ENCODE measurements at places on chromosomes 5 and 9.

GRCh38 chr5:43514471-43514815, 505 bp downstream of the C5orf34 start:
- no peak for DNase-seq

DNA sequence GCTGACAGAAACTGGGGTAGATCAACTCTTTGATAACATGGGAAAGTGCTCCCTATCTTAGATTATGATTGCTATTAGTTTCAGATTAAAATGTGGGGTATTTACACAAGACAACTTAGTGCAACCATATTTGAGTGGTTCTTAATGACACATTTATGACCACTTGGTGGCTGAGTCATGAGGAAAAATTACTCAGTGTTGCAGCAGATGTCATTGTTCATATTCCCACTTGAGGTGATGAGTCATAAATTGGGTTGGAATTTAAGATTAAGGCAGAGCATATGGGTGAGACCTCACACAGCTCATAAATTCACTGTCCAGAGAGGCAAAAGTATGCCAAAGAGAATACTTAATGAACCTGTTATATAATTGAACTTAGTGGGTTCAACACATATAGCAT, 408.3 kb downstream of the DMRT2 start:
- DNase-seq = no peak

- no peak for DNase-seq
Observed at GRCh38 chr9:96217754-96218693, 84.0 kb downstream of the HSD17B3 start.

DNA sequence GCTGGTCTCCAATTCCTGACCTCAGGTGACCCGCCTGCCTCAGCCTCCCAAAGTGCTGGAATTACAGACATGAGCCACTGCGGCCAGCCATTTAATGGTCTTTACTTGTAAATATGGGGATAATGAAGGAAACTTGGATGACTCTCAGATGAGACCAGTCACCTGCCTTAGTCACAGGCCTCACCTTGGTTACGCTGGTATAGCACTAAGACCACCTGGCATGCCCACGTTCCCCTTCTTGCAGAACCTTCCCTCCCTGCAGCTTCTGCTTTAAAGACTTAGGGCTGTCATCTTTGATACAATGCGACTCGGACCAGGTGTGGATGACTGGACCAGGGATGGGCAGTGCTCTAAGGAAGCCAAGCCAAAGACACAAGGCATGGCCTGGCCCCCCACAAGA, 629.9 kb downstream of the CCDC171 start:
- no peak for DNase-seq

GRCh38 chr5:160835818-160836528, 16.0 kb downstream of the ATP10B start:
- DNase-seq = no peak

DNA sequence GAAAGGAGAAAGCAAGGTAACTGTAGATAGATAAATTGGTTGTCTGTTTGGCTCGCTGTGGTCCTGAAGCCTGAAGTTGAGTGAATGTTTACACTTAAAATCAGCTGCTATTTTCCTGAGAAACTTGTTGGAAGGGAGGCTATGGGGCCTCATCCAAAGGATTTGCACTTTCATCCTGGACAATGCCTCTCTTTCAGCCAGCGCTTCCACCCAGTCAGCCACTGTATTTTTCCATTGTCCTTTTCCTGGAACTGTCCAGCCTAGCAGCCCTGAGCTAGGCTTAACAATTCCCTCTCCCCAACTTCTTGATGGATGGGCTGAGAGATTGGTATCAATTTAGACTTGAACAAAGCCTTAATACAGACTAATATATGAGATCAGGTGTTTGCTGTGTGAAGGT, 429.2 kb downstream of the DMAC1 start:
- no peak for DNase-seq

DNA sequence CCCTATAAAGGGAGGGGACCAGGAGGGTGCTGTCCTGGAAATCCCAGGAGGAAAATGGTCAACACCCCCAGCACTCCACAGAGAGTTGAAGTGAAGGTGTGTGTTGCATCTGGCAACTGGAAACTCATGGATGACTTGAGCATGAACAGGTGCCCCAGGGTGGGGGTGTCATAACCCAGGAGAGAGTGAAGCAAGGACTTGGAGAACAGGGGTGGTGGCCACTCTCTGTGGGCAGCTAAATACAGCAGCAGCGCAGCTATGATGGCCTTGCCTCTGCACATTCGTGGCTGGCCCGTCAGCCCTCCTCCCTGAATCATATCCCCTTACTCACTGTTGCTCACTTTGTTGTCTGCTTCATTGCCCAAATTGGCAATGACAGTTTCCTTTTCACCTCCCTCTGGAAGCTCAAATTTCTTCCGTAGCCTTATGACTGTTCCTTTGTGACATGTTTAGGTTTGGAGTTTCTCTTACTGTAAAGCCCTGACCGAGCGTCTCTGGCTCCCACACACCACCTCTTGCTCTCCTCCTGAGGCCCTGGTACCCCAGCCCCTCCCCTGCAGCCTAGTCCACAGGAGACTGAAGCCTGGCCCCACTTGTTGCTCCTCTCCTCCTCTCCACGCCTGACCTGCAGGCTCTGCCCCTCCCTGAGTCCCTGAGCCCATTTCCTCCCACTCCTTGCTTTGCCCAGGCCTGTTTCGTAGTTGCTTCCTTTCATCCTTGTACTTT, 185.8 kb downstream of the CD180 start:
- DNase-seq = no peak

DNA sequence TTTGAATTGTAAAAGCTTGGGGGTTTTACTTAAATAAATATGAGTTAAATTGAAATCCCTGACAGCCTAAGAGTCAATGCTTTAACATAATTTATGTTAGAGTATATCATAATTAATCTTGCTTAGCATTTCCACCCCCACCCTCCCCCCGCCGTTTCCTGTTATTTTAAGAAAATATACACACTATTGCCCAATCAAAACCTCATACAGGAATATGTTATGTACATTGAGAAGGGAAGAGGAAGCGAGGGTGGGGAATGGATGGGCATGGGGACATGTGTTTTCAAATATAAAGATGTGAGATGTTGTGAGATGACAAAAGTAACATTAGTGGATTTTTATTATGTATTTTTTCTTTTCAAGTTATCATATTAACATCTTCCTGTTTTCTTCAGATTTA, 561.1 kb upstream of the MEF2C start:
- no peak for DNase-seq

DNA sequence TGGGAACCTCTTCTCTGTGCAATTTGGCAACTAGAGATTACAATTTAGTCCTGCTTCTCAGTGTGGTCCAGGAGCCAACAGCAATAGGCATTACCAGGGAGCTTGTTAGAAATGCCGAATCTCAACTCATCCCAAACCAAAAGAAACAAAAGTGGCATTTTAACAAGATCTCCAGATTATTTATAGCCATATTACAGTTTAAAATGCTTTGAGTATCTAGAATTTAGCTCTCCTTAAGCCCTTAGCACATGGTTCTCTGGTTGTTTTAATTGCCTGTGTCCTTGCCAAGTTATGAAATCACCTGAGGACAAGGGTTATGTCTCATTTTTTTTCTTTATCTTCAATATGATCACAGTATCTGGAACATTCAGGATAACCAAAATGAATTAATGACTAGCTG, 51.6 kb upstream of the TAS2R1 start:
- no peak for DNase-seq

- no peak for DNase-seq
Observed at GRCh38 chr9:21030389-21031035, 928 bp downstream of the HACD4 start.

DNA sequence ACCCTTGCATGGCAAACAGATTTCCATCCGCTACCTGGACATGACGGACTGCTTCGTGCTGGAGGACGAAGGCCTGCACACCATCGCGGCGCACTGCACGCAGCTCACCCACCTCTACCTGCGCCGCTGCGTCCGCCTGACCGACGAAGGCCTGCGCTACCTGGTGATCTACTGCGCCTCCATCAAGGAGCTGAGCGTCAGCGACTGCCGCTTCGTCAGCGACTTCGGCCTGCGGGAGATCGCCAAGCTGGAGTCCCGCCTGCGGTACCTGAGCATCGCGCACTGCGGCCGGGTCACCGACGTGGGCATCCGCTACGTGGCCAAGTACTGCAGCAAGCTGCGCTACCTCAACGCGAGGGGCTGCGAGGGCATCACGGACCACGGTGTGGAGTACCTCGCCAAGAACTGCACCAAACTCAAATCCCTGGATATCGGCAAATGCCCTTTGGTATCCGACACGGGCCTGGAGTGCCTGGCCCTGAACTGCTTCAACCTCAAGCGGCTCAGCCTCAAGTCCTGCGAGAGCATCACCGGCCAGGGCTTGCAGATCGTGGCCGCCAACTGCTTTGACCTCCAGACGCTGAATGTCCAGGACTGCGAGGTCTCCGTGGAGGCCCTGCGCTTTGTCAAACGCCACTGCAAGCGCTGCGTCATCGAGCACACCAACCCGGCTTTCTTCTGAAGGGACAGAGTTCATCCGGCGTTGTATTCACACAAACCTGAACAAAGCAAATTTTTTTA, 242.9 kb downstream of the MARCHF11 start:
- DNase-seq = no peak

DNA sequence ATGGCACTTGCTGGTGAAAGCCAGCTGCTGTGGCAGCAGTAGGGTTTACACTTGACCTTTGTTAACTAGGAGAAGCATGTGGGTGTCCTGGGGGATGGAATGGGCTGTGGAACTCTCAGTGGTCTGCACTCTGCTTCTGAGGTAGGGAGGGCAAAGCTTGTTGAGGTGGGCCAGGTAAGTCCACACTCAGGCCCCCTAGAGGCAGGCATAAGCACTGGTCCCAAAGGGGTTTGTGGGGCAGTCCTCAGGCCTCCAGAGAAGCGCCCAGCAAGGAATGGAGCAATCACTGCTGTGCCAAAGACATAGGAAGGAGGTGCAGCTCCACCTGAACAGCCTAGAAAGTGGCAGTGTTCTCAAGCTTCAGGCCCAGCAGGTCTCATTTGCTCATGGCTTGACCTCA, 34.7 kb downstream of the INSL4 start:
- DNase-seq = no peak

DNA sequence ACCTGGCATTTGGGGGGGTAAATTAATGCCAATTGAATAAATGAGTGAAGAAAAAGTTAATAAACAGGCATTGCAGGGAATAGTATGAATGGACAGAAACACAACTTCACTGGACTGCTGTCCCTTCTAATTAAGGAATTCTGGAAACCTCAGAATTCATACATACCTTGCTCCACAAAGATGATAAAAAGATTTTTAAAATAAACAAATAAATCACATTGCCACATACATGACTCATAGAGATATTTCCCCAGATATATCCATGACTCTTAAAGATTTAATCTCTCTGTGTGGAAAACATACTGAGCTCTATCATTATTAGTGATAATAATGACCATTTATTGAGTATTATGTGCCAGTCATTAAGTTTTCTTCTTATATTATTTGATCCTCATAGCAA, 469.0 kb upstream of the MEF2C start:
- DNase-seq = no peak

- no peak for DNase-seq
Observed at GRCh38 chr5:120072068-120072761, 391.9 kb upstream of the PRR16 start.

DNA sequence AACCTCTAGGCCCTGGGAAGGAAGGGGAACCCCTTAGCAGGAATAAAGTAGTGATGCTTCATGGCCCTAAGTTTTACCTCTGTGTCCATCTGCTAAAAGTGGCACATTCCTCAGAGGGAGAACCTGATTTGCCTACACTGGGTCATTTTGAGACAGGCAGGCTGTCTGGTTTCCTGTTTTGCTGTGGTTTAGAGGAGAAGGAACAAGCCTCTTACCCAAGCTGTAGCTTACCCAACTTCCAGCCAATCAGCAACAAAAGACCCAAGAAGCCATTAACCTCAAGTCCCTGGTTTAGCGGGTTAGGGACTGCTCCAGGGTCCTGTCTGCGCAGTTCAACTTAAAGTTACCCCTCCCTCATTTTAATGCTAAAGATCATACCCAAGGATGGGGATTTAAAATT, 411.0 kb downstream of the MAT2B start:
- DNase-seq = no peak

- DNase-seq = no peak
Observed at GRCh38 chr9:35882263-35882848, 12.2 kb upstream of the OR13J1 start.

DNA sequence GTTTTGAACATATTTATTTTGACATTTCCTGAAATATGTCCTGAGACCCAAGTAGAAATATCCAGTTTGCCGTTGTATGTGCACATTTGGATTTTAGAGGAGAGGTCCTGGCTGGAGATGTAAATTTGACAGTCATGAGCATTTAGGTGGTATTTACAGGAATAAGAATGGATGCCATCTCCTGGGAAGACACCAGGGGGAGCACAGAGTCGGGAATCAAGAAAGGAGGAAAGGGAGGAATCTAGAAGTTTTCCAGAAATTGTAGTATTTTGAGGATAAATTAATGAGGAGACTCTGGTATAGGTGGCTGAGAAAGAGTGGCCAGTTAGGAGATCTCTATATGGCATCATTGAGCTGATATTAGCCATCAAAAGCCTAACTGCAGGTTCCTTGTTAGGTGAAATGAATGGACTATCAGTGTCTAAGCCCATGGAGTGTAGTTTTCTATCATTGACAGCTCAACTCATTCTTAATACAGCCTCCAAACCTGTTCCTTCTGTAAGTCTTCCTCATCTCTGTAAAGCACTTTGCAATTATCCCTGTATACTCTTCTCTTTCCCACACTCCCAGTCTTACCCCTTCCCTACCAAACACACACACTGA, 7.2 kb downstream of the GAPT start:
- DNase-seq = no peak

- DNase-seq = no peak
Observed at GRCh38 chr5:124920909-124921666, 174.6 kb upstream of the ZNF608 start.

GRCh38 chr5:138829341-138829740, 45.8 kb downstream of the LRRTM2 start:
- no peak for DNase-seq

DNA sequence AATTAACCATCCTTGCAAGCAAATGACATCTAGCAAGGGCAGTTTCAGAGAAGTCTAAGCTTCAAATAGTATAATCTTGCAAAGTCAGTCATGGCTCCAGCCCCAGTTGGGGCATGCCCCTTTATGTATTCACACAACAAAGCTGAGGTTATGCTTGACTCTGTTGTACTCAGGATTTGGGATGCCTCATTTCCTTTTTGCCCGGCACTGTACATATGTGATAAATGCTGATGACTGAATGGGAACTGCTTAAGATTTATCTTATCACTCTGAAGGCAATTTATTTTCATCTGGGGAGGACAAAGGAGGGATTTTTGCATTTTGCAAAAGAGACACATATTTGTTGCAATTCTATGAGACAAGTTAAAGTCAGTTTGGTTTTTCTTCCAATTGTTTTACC, 219.2 kb downstream of the TRPM3 start:
- DNase-seq = no peak

DNA sequence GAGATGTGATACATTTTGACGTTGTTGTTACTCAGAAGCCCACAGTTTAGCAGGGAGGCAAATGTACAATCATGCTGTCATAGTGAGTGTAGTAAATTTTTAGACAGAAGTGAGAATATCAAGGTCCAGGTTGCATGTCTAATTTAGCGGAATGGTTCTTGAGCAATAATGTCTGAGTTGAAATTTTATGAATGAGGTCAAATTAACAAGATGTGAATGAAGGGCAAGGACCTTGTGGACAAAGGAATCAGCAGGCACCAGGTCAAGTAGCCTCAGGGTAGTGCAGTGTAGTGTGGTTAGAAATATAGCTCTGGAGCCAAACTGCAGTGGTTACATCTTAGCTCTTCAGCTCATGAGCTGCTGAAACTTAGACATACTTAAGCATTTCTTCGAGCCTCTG, 36.2 kb downstream of the TNFSF8 start:
- DNase-seq = no peak

- DNase-seq = no peak
Observed at GRCh38 chr5:60207040-60207439, 313.5 kb upstream of the PDE4D start.
